Large intestine (tissue), 12 donors: ENCODE measurements at places on chromosomes 2 and 18. TPM values are rescaled to one million over a fixed set of nuclear protein-coding genes. Genes with fewer than 3 reads are reported as not detected.

DNA sequence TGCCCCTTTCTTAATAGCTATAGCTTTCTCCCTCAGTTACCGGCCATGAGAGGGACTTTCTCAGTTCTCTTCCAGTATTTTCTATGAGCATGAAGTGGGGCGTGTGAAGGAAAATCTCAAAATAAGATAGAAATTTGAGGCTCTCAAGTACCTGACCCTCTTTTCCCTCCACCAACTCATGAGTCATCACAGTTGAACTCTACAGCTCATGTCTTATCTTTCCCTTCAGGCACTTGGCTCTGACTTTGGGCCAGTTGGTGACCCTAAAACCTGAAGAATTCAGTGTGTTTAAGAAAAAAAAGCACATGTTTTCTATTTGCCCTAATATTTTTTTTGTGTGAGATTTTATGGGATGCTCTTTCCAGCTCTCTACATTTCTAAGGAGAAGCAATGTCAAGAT is 896.7 kb upstream of the ZEB2 start:
- no peaks in the 10 kb centered on the region for H3K36me3 ChIP-seq
- H3K4me1 ChIP-seq, result no peaks in the 10 kb centered on the region
- H3K4me3 ChIP-seq, result no peak overlapping the region

DNA sequence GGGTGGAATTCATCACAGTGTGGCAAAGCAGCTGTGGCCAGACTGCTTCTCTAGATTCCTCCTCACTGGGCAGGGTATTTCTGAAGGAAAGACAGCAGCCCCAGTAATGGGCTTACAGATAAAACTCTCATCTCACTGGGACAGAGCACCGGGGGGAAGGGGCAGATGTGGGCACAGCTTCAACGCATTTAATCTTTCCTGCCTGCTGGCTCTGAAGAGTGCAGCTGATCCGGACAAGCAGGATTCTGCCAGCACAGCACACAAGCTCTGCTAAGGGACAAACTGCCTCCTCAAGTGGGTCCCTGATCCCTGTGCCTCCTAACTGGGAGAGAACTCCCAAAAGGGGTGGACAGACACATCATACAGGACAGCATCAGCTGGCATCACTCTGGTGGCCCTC is 779.9 kb upstream of the CNTNAP5 start:
- H3K4me1 ChIP-seq, result no peaks in the 10 kb centered on the region
- no peak overlapping the region for H3K4me3 ChIP-seq
- DNase-seq, result no peak
- H3K27ac ChIP-seq, result no peak overlapping the region
- no peaks in the 10 kb centered on the region for H3K27me3 ChIP-seq
- no peaks in the 10 kb centered on the region for H3K36me3 ChIP-seq

DNA sequence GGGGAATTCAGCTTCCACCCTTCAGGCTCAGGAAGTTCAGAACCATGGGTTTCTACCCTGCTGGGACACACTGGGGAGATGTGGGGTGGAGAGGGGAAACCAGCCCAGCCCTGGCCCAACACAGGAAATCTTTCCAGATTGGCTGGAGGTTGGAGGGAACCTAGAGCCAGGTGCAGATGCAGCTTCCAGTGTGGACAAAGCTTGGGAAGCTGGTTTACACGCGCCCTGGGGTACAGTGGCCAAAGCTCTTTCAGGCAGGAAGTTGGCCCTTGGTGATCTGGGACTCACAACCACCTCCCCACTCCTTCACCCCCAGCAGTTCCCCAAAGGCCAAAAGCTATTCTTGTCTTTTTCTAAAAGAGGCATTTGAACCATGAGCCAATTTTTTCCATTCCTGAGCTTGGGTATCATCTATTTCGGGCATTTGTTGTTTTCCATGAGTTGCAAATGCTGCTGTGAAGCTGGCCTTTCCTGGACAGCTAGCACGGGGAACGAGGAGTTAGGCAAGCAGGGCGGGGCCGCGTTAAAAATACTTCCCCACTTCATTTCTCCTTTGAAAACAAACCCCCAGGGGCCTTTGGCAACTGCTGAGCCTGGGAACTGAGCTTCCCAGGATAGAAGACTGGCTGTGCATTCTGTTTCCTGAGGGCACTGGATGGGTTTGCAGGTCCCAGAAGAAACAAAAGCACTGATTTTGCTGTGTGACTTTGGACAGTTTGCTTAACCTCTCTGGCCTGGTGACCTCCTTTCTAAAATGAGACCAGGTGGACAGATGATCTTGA is 3.1 kb upstream of the ARID5A start:
- H3K27ac ChIP-seq, result peak overlapping the region; percentile 65
- H3K4me3 ChIP-seq, result no peak overlapping the region
- no peak for DNase-seq
- peaks cover 21% of the 10 kb centered on the region for H3K4me1 ChIP-seq
- peaks cover 27% of the 10 kb centered on the region for H3K27me3 ChIP-seq
- no peaks in the 10 kb centered on the region for H3K36me3 ChIP-seq

- H3K27me3 ChIP-seq, result no peaks in the 10 kb centered on the region
- no peak overlapping the region for H3K27ac ChIP-seq
- no peaks in the 10 kb centered on the region for H3K4me1 ChIP-seq
- H3K36me3 ChIP-seq, result peaks cover 61% of the 10 kb centered on the region
- H3K4me3 ChIP-seq, result no peak overlapping the region
Observed at GRCh38 chr2:223877721-223878410, 40.5 kb upstream of the AP1S3 start.

- H3K36me3 ChIP-seq, result no peaks in the 10 kb centered on the region
- no peak for DNase-seq
- no peak overlapping the region for H3K4me3 ChIP-seq
- peaks cover 5% of the 10 kb centered on the region for H3K4me1 ChIP-seq
- H3K27ac ChIP-seq, result no peak overlapping the region
- H3K27me3 ChIP-seq, result no peaks in the 10 kb centered on the region
Observed at GRCh38 chr2:102604769-102605168, 14.6 kb upstream of the SLC9A2 start.

GRCh38 chr2:60298006-60298696 is 255.3 kb downstream of the BCL11A start:
- no peaks in the 10 kb centered on the region for H3K27me3 ChIP-seq
- H3K4me3 ChIP-seq, result no peak overlapping the region
- H3K27ac ChIP-seq, result no peak overlapping the region
- no peaks in the 10 kb centered on the region for H3K36me3 ChIP-seq
- no peaks in the 10 kb centered on the region for H3K4me1 ChIP-seq

GRCh38 chr18:35507192-35507591 is 9.4 kb upstream of the INO80C start:
- no peaks in the 10 kb centered on the region for H3K36me3 ChIP-seq
- no peak overlapping the region for H3K27ac ChIP-seq
- DNase-seq, result no peak
- no peaks in the 10 kb centered on the region for H3K4me1 ChIP-seq
- no peaks in the 10 kb centered on the region for H3K27me3 ChIP-seq

GRCh38 chr18:10015941-10016819 is 102.4 kb downstream of the VAPA start:
- H3K4me3 ChIP-seq, result no peak overlapping the region
- peaks cover under 1% of the 10 kb centered on the region for H3K27me3 ChIP-seq
- H3K36me3 ChIP-seq, result no peaks in the 10 kb centered on the region
- DNase-seq, result no peak
- H3K4me1 ChIP-seq, result peaks cover 2% of the 10 kb centered on the region

GRCh38 chr2:185179743-185180142 is 558.9 kb upstream of the FSIP2 start:
- H3K27me3 ChIP-seq, result no peaks in the 10 kb centered on the region
- H3K36me3 ChIP-seq, result no peaks in the 10 kb centered on the region
- no peak overlapping the region for H3K27ac ChIP-seq

GRCh38 chr2:9699139-9700108 is 68.6 kb upstream of the YWHAQ start:
- no peak overlapping the region for H3K27ac ChIP-seq
- no peak for DNase-seq
- H3K4me1 ChIP-seq, result peaks cover 38% of the 10 kb centered on the region

- H3K36me3 ChIP-seq, result peaks cover 4% of the 10 kb centered on the region
- H3K27me3 ChIP-seq, result no peaks in the 10 kb centered on the region
- no peak for DNase-seq
- no peak overlapping the region for H3K27ac ChIP-seq
- no peaks in the 10 kb centered on the region for H3K4me1 ChIP-seq
- no peak overlapping the region for H3K4me3 ChIP-seq
Observed at GRCh38 chr18:13284330-13285027, 65.9 kb downstream of the LDLRAD4 start.

TMEM37 gene
- 70.7 TPM for polyA plus RNA-seq

TNFRSF11A gene
- polyA plus RNA-seq, result 21.7 TPM
